ENCODE measurements at places on chromosomes 3 and 15. TPM values are rescaled to one million over a fixed set of nuclear protein-coding genes. Genes with fewer than 3 reads are reported as not detected.

NTRK3 gene
- 3.7 TPM for total RNA-seq

DNAH12 gene
- 0.83 TPM for total RNA-seq

TMC3 gene
- total RNA-seq, result not detected

GOLGB1 gene
- 70.1 TPM for total RNA-seq

DYNC1LI1 gene
- total RNA-seq, result 44.7 TPM

TMEM62 gene
- total RNA-seq, result 13.9 TPM

AP3B2 gene
- total RNA-seq, result 2.5 TPM

TMEM207 gene
- total RNA-seq, result not detected

SAMD7 gene
- not detected for total RNA-seq

ADAMTSL3 gene
- 17.6 TPM for total RNA-seq

UBAP1L gene
- total RNA-seq, result 0.69 TPM

FGF7 gene
- total RNA-seq, result 3.4 TPM

AMIGO3 gene
- 1.2 TPM for total RNA-seq

CD200R1L gene
- not detected for total RNA-seq

ROPN1 gene
- not detected for total RNA-seq

LYZL4 gene
- total RNA-seq, result not detected

FSIP1 gene
- 0.12 TPM for total RNA-seq

FANCD2OS gene
- total RNA-seq, result not detected

PSTPIP1 gene
- 14.0 TPM for total RNA-seq

SV2B gene
- 2.5 TPM for total RNA-seq

MRPS25 gene
- 24.1 TPM for total RNA-seq

AGBL1 gene
- total RNA-seq, result not detected

FOXL2 gene
- 6.9 TPM for total RNA-seq

CCDC33 gene
- 0.63 TPM for total RNA-seq

FES gene
- total RNA-seq, result 41.7 TPM

ABHD2 gene
- total RNA-seq, result 213 TPM

LEKR1 gene
- 0.43 TPM for total RNA-seq

ZNF501 gene
- total RNA-seq, result 3.6 TPM

ITGA11 gene
- total RNA-seq, result 4.4 TPM

TGM5 gene
- 0.14 TPM for total RNA-seq

ARPIN gene
- total RNA-seq, result 10.1 TPM
